ENCODE measurements at places on chromosomes 2 and 18.

DNA sequence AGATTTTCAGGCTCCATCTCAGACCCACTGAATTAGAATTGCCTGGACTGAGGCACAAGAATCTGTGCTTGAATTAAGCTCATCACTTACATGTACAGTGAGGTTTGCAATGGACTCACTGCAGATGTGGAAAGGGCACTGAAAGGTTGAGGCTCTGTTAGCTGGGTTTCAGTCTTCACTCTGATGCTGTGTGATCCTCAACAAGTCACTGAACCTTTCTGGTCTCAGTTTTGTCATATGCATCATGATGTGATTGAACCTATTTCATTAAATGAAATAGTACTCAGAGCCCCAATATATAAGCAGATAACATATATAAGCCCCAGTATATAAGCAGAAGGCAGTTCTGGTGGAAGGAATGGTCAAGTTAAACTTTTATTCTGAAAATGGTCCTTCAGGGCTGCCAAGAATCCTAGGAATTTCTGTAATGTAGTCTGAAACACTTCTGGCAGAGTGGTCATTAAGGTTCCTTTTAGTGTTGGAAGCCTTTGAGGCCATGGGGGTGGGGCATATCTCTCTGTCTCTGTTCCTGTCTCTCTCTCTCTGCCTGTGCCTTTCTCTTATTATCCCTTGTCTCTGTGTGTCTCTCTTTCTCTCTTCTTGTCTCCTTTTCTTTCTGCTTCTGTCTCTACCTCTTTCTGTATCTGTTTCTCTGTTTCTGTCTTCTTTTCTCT is 110.4 kb downstream of the ADCYAP1 start:
- H3K4me3 ChIP-seq = no peak overlapping the region
- no peak overlapping the region for H3K27ac ChIP-seq
- DNase-seq = no peak
- H3K27me3 ChIP-seq = no peaks in the 10 kb centered on the region
- no peaks in the 10 kb centered on the region for H3K4me1 ChIP-seq

DNA sequence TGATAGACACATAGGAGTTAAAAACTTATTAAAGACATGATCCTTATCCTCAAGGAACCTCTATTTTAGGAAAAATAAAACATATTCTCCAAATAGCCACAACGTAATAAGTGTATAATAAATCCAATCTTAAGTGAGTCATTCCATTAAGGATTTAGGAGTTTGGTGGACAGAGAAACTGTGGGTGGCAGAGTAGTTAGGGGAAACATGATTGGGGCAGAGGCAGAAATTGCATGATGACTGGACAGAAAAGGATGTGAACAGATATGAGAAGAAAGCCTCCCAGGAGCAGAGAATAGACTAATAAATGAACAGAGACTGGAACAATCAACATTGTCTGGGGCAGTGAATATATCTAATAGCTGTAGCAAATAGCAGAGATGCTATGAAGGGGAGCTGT is 48.1 kb upstream of the SIGLEC15 start:
- no peak overlapping the region for H3K27ac ChIP-seq
- peaks cover 2% of the 10 kb centered on the region for H3K27me3 ChIP-seq
- peaks cover 6% of the 10 kb centered on the region for H3K4me1 ChIP-seq
- no peaks in the 10 kb centered on the region for H3K36me3 ChIP-seq

- peaks cover 36% of the 10 kb centered on the region for H3K27me3 ChIP-seq
- H3K36me3 ChIP-seq = no peaks in the 10 kb centered on the region
- H3K27ac ChIP-seq = no peak overlapping the region
- no peak for DNase-seq
Measured at GRCh38 chr18:76766429-76766828, 55.9 kb upstream of the ZNF236 start.

GRCh38 chr18:78986018-78986481 is 6.4 kb downstream of the SALL3 start:
- H3K4me3 ChIP-seq = no peak overlapping the region
- H3K27me3 ChIP-seq = peaks cover 38% of the 10 kb centered on the region
- H3K27ac ChIP-seq = no peak overlapping the region
- H3K36me3 ChIP-seq = no peaks in the 10 kb centered on the region

DNA sequence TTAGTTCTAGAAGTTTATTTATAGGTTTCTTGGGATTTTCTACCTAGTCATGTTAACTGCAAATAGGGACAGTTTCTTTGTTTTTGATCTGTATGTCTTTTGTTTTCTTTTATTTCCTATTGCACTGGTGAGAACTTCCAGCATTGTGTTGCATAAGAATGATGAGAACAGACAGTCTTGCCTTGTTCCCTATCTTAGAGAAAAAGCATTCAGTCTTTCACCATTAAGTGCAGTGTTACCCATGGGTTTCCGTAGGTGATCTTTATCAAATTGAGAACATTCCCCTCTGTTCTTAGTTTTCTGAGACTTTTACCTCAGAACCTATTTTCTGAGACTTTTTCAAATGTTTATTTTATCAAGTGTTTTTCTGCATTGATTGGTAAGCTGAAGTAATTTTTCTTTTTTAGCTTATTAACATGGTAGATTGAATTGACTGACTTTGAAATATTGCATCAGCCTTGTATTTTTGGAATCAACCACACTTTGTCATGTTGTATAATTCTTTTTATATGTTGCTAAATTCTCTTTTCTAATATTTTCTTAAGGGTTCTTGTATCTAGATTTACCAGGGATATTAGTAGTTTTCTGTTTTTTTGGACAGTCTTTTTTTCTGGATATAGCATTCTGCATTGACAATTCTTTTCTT is 17.2 kb downstream of the MFSD6 start:
- no peak overlapping the region for H3K4me3 ChIP-seq
- no peaks in the 10 kb centered on the region for H3K4me1 ChIP-seq
- DNase-seq = no peak
- H3K27ac ChIP-seq = no peak overlapping the region

DNA sequence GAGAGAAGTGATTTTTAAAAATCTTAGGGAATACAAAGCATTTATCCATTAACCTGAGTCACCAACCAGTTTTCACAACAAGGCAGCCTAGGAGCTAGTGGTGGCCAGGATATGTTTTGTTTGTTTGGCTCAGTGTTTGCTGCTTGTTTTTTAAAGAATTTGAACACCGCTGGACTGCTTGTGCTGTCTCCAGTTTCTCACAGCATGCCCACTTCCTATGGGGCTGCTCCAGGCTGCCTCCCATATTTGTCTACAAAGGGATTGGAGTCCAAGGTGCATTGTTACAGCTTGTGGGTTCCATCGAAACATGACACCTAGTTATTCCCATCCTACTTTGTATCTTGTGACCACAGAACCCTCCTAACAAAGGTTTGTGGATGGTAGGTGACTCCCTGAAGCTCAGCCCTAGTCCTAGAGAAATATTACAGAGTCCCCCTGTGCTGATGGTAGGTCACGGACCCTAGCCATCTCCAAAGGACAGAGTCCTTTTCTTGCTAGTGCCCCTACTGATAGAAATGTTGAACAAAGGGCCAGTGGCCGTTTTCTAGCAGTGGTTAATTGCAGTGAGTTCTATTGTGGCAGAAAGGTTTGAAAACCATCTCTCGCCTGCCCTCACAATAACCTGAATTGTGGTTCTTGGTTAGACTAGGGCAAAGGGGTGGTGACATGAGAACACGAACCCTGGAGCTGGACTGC is 23.2 kb downstream of the GPR39 start:
- H3K36me3 ChIP-seq = no peaks in the 10 kb centered on the region
- H3K4me1 ChIP-seq = peaks cover 18% of the 10 kb centered on the region
- no peak for DNase-seq
- no peaks in the 10 kb centered on the region for H3K27me3 ChIP-seq
- no peak overlapping the region for H3K4me3 ChIP-seq

DNA sequence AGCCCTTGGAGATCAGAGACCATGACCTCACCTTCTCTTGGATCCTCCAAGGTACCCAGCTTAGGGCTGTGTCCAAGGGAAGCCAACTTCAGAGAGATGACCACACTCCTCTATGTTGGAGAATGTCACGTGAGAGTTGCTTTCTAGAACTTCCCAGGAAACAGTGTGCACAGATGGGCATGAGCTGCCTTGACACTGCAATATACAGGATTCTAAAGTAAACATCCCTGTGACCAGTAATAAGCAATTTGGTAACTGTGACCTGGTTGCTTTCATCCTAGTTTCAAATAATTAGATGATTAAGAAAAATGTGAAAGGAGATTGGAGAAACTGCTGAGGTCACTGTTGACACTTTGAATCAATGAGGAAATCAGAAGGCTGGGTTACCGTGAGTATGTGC is 181.1 kb upstream of the EPAS1 start:
- H3K36me3 ChIP-seq = no peaks in the 10 kb centered on the region
- no peak for DNase-seq
- H3K4me3 ChIP-seq = no peak overlapping the region
- H3K27me3 ChIP-seq = no peaks in the 10 kb centered on the region
- peaks cover 25% of the 10 kb centered on the region for H3K4me1 ChIP-seq
- peak overlapping the region; percentile 64 for H3K27ac ChIP-seq

GRCh38 chr2:234912437-234912836 is 39.4 kb upstream of the SH3BP4 start:
- no peaks in the 10 kb centered on the region for H3K27me3 ChIP-seq
- no peak overlapping the region for H3K4me3 ChIP-seq
- no peak for DNase-seq
- no peak overlapping the region for H3K27ac ChIP-seq

- DNase-seq = no peak
- H3K4me3 ChIP-seq = no peak overlapping the region
- no peaks in the 10 kb centered on the region for H3K27me3 ChIP-seq
- H3K36me3 ChIP-seq = no peaks in the 10 kb centered on the region
Measured at GRCh38 chr2:47561906-47562305, 158.9 kb downstream of the MSH2 start.

GRCh38 chr2:111159641-111160040 is 38.9 kb downstream of the BCL2L11 start:
- no peak overlapping the region for H3K27ac ChIP-seq
- H3K4me3 ChIP-seq = no peak overlapping the region
- no peak for DNase-seq
- H3K36me3 ChIP-seq = no peaks in the 10 kb centered on the region
- no peaks in the 10 kb centered on the region for H3K27me3 ChIP-seq

DNA sequence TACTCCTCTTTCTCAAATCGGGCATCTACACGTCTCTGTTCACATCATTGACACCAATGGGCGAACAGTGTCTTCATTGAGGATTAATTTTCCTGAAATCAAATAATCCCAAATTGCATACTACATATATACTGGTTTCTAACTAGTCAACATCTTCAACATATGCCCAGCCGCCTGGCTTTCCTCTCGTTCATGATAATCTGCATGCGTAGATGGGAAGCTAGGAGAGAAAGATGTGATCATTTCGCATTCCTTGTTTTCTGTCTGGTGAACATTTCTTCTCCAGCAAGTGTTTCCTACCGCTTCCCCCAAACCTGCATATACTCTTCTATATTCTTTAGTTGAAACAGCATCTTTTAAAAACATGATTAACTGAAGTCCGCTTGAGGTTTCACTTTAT is 7.4 kb downstream of the TWIST2 start:
- no peak overlapping the region for H3K4me3 ChIP-seq
- no peaks in the 10 kb centered on the region for H3K27me3 ChIP-seq
- H3K4me1 ChIP-seq = peaks cover 10% of the 10 kb centered on the region
- H3K27ac ChIP-seq = peak overlapping the region; percentile 61
- no peak for DNase-seq

- no peaks in the 10 kb centered on the region for H3K27me3 ChIP-seq
- no peaks in the 10 kb centered on the region for H3K4me1 ChIP-seq
- DNase-seq = no peak
- H3K27ac ChIP-seq = peak overlapping the region; percentile 56
- no peaks in the 10 kb centered on the region for H3K36me3 ChIP-seq
Measured at GRCh38 chr18:48470484-48471180, 61.4 kb upstream of the ZBTB7C start.

- H3K36me3 ChIP-seq = no peaks in the 10 kb centered on the region
- H3K4me1 ChIP-seq = no peaks in the 10 kb centered on the region
- H3K27me3 ChIP-seq = no peaks in the 10 kb centered on the region
- no peak overlapping the region for H3K4me3 ChIP-seq
- H3K27ac ChIP-seq = no peak overlapping the region
- DNase-seq = no peak
Measured at GRCh38 chr2:234796045-234796591, 155.7 kb upstream of the SH3BP4 start.

GRCh38 chr2:238131761-238132462 is 6.6 kb upstream of the KLHL30 start:
- H3K27ac ChIP-seq = no peak overlapping the region
- H3K27me3 ChIP-seq = no peaks in the 10 kb centered on the region
- DNase-seq = no peak
- no peaks in the 10 kb centered on the region for H3K36me3 ChIP-seq
- no peak overlapping the region for H3K4me3 ChIP-seq

- no peaks in the 10 kb centered on the region for H3K27me3 ChIP-seq
- no peak for DNase-seq
- H3K36me3 ChIP-seq = no peaks in the 10 kb centered on the region
Measured at GRCh38 chr18:59957957-59958356, 58.2 kb downstream of the PMAIP1 start.

- H3K4me1 ChIP-seq = no peaks in the 10 kb centered on the region
- no peaks in the 10 kb centered on the region for H3K27me3 ChIP-seq
- H3K4me3 ChIP-seq = no peak overlapping the region
- DNase-seq = no peak
Measured at GRCh38 chr2:25825238-25825637, 53.0 kb downstream of the ASXL2 start.

GRCh38 chr2:24083567-24084385 is 858 bp downstream of the TP53I3 start:
- DNase-seq = peak; percentile 57
- no peaks in the 10 kb centered on the region for H3K27me3 ChIP-seq
- peak overlapping the region; percentile 52 for H3K4me3 ChIP-seq
- H3K4me1 ChIP-seq = peaks cover 20% of the 10 kb centered on the region
- peaks cover 7% of the 10 kb centered on the region for H3K36me3 ChIP-seq

DNA sequence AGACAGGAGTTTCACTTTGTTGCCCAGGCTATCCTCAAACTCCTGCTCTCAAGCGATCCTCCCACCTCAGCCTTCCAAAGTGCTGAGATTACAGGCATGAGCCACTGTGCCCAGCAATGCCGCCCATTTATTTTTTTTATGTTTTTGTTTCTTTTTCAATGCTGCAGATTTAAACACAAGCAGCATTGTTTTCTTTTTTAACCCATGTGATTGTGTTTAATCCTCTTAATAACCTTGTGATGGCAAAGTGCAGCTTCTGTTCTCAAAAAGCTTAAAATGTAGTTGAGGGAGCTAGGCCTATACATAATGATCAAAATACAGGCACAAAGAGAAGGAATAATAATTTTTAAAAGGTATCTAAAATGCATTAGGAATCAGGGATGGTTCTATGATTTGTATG is 11.5 kb downstream of the MSGN1 start:
- peaks cover 14% of the 10 kb centered on the region for H3K4me1 ChIP-seq
- no peaks in the 10 kb centered on the region for H3K27me3 ChIP-seq
- H3K27ac ChIP-seq = no peak overlapping the region
- DNase-seq = no peak

- no peaks in the 10 kb centered on the region for H3K4me1 ChIP-seq
- H3K36me3 ChIP-seq = no peaks in the 10 kb centered on the region
- no peak overlapping the region for H3K4me3 ChIP-seq
Measured at GRCh38 chr2:196566961-196567666, 72.4 kb upstream of the CCDC150 start.

GRCh38 chr2:67277450-67277849 is 119.7 kb upstream of the ETAA1 start:
- H3K27ac ChIP-seq = no peak overlapping the region
- no peak overlapping the region for H3K4me3 ChIP-seq
- DNase-seq = no peak

All from esophagus squamous epithelium (tissue), 5 donors.